ENCODE measurements at places on chromosomes 6 and 20.

DNA sequence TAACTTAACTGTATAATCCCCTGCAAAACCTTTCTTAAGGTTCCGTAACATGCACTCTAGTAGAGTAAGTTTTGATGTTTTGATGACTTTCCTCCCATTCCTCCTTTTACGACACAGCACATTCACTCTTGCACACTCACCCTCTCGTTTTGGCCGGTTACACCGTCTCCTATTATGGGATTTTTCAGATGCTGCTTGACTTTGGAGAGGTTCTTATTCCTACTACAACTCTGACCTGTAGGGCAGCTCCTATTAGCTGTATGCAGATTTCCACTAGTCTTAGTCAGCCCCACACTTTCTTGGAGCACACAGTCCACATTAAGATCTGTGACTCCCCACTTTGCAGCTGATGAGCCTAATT lies 223.7 kb upstream of the SYNCRIP start:
- no peak for DNase-seq

DNA sequence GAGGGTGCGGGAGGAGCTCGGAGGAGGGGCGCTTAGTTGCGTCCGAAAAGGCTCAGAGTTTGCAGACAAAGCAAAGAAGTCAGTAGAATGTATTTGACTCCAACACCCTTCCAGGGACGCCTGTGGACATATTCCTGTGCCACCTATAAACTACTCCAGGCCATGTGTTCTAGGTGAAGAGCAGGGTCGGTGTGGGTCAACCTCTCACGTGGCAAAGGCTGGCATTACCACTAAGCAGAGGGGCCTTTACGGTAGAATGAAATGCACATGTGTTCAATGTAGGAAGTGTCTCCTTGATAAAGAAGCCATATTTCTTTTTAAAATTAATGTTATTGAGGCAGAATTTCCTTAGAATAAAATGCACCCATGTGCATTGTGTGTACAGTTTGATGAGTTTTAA lies 15.4 kb downstream of the SIRT5 start:
- DNase-seq = no peak

DNA sequence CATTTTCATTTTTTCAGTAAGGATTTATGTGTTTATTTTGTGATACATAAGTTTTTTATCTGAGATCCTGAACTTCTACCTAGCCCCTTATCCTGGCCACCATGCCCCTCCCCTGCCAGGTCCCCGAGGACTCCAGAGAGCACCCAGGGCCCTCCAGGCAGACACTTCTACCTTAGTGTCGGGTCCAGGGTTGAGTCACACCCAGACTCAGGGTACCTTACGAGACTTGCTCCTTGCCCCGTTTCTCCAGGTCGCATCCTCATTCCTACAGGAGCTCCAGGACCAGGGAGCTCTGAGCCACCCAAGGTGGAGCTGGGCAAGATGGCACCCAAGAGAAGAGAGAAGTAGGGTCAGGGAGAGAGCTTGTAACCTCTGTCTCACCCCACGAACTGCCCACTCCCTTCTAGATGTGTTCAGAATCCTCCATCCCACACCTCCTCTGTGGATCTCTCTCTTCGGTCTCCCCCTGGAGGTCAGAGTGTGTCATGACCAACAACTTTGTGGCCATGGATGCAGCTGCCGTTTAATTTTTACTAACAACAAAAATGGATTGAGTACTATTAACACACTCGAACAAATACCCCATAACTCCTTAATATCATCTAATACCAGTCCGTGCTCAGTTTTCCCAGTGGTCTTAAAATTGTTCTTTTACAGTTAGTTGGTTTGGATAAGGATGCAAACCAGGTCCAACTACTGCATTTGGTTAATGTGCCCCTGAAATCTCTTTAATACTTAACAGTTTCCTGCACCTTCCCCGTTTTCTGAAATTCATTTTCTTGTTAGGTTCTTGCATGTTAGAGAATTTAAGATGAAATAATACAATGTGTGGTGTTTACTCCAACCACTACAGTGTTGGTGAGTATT lies 130.6 kb upstream of the INSM1 start:
- DNase-seq = peak; percentile 43

- no peak for DNase-seq
Measured at GRCh38 chr6:72738091-72738490, 116.2 kb downstream of the KCNQ5 start.

DNA sequence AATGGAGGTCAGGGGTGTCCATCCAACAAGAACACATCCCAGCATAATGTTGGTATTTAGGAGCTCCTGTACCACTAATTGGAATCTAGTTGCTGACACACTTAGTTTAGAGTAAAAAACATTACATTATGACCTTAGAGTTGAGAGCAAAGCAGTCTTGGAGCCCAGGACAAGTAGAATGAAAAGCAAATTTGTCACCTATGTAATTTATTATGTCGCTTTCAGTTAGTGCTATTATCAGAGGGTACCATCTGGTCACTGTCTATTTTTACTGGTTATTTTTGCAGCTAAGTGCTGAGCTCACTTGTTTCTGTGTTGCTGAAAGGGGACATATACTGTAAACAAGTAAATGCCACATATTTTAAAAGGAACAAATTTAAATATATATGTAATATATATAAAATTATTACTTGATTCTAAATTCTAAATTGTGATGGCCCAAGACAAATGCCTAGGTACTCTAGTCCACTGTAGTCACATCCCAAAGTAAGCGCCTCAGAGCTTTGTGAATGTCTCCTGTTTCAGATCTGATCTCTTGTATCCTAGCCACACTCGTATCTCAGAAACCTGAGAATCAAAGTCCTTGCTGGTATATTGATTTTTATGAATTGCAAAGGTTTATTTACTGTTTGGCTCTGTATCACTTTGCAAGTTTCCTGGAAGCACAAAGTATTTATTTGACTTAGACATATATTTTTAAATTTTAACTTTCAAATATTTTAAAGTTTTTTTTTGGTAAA lies 148.6 kb upstream of the MAN1A1 start:
- no peak for DNase-seq
